ENCODE measurements at places on chromosomes 7 and 10. TPM values are rescaled to one million over a fixed set of nuclear protein-coding genes. Genes with fewer than 3 reads are reported as not detected.

The PNLIP gene
- total RNA-seq = not detected

The ETV1 gene
- total RNA-seq = 31.2 TPM

The NUPR2 gene
- total RNA-seq = not detected

The PRTFDC1 gene
- total RNA-seq = 13.6 TPM

The ZP3 gene
- 3.5 TPM for total RNA-seq

The FAS gene
- total RNA-seq = 0.54 TPM

The CYP2E1 gene
- 0.52 TPM for total RNA-seq

DNA sequence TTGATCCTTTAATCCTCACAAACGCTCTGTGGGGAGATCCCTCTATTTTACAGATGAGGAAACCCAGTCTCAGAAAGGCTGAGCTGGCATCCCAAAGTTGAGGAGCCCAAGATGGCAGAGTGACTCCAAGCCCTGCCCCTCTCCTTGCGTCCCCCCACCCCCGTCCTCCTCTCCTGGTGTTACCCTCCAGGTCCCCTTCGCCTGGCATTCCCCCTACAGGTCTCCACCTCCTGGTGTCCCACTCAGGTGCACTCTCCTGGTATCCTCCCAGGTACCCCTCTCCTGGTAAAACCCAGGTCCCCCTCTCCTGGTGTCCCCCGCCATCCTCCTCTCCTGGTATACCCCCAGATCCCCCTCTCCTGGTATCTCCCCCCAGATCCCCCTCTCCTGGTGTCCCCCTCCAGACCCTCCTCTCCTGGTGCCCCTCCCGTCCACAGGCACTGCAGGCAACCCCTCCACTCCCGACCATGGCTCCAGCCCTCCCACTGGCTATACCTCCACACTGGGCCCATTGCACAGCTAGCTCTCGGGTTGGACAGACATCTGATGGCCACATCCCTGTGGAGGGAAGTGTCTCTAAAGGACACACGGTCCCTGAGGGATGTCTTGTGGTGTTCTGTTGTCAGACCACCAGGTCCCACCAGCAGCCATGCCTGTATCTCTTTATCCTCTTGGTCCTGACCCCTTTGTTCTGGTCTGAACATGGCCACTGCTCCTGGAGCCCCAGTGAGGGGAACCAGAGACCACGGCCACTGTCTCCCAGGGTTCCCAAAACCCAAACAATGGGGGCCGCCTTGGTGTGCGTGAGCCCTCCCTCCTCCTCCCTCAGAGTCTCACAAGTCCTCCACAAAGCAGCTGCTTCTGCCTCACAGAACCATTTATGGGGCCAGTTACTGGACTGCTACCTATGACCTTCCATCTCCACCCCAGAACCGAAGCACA, 37.2 kb downstream of the CALML3 start:
- peak; percentile 34 for DNase-seq
- H3K27ac ChIP-seq = no peak overlapping the region
- no peaks in the 10 kb centered on the region for H3K27me3 ChIP-seq

DNA sequence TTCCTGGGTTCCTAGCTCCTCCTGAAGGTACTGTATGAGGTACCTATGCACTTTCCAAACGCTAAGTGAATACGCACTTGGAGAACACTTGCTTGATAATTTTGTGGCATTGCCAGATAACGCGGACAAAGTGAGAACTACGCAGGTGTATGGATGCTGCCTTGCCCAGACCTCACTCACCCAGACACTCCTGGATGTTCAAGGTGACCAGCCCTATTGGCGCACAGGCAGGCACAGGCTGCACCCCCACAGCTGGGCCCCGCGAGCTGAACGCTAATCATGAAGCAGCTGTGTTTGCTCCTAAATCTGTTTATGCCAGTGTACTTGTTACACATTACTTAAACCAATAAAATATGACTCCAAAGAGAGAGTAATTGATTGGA, 27.3 kb downstream of the DIP2C start:
- no peak for DNase-seq
- no peak overlapping the region for H3K4me3 ChIP-seq
- H3K36me3 ChIP-seq = no peaks in the 10 kb centered on the region
- no peaks in the 10 kb centered on the region for H3K4me1 ChIP-seq
- no peaks in the 10 kb centered on the region for H3K27me3 ChIP-seq
- no peak overlapping the region for H3K27ac ChIP-seq

DNA sequence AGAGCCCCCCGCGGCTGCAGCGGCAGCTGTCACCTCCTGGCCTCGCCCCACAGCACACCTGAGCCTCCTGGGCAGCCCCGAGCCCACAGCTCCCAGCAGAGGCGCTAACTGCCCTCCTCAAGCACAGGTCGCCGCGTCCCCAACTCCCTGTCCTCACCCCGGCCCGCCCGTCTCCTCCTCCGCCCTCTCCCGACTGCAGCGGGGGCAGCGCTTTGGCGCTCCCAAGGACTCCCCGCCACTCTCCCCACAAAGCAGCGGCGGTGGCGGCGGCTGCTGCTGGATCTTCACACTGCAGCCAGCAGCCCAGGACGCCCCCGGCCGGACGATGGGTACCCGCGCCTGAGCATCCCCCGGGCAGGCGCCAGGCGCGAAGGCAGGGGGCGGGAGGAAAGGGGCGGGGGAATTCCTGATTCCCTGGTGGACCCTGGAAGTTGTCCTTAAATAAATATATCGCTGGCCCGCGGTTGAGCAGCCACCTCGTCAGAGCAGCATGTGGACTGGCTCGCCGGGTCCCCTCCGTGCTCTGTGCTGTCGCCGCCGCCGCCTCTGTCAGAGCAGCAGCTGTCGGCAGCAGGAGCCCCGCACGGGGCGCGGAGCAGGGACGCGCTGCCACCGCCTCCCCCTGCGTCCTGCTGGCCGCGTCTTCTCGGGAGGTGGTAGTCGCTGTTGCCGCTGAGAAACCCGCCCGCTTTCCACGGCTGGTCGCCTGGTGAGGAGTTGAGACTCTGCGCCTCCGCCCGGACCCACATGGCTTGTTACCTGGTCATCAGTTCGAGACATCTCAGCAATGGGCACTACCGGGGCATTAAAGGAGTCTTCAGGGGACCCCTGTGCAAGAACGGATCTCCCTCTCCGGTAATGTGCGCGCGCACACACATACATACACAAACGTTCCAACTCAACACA, at the start of gene ZNF804B:
ZNF804B (plus strand) TSS at position 471 of the 906 bp plus-strand sequence; CDS start at position 748, 277 bp downstream.
- H3K4me3 ChIP-seq = peak within 1 kb of the TSS; percentile 76
- H3K4me1 ChIP-seq = peaks cover 5% of the 10 kb centered on the region
- H3K27me3 ChIP-seq = peaks cover 50% of the 10 kb centered on the region
- DNase-seq = peak; percentile 89

GRCh38 chr10:131920693-131921092, 19.9 kb downstream of the PPP2R2D start:
- peak; percentile 26 for DNase-seq
- no peaks in the 10 kb centered on the region for H3K4me1 ChIP-seq
- H3K36me3 ChIP-seq = peaks cover under 1% of the 10 kb centered on the region
- no peak overlapping the region for H3K4me3 ChIP-seq
- no peaks in the 10 kb centered on the region for H3K27me3 ChIP-seq

DNA sequence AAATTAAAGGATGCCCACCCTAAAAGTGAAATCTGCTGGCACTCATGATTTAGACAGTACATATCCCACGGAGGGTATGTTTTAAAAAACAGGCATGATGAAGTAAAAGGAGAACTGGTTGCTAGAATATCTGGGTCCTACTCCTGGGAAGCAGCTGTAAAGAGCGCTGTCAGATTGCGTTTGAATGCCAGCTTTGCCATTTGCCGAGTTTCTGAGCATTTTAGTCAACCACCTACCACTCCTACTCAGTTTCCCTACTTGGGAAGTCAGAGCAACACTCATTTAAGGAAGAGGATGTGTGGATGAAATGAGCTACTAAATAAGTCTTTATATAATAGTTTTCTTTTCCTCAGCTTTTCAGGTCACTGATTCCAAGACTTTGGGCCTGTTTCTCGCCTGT, 1.1 kb upstream of the UMAD1 start:
- H3K27me3 ChIP-seq = no peaks in the 10 kb centered on the region
- peak overlapping the region; percentile 96 for H3K4me3 ChIP-seq
- peaks cover 9% of the 10 kb centered on the region for H3K36me3 ChIP-seq
- no peak overlapping the region for H3K27ac ChIP-seq

DNA sequence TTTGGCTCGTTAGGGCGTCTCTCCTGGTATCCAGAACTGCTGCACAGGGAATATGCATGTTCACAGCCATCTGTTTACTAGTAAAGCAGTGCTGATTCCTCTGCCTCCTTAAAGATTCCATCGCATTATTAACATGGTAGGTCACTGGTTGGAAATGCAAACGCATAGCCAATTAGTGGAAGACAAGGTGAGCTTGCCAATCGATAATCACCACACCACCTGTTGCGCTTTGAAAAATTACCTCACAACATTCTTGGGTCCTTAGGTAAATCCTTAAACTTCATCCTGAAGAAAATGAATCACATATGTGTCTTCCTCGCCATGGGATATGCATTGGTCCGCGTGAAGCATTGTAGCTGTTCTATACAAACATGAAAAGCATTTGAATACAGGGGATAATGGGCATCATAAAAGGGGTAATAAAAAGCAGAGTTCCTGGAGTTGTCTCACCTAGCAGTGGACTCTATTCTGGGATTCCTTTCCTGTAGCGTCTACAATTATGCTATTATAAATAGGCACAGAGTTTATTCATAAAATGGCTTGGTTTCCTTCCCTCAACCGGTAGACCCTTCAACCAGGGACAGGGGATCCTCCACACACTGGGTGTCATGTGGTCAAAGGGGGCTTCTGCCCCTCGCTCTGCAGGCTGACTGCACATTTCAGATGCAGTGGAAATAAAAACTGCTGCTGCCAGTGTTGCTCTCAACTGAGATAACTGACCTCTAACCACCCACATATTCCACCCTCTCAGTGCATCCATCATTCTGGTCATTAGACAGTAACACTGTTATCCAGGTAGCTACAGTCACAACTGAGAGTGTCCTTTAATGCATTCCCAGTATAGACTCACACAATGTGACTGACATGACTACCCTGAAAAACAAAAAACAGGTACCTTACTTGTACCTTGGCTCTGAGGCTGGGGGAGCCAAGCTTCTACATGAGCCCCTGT, 389.2 kb upstream of the NFE2L3 start:
- DNase-seq = no peak
- no peaks in the 10 kb centered on the region for H3K36me3 ChIP-seq
- no peaks in the 10 kb centered on the region for H3K4me1 ChIP-seq
- no peak overlapping the region for H3K27ac ChIP-seq
- no peak overlapping the region for H3K4me3 ChIP-seq

DNA sequence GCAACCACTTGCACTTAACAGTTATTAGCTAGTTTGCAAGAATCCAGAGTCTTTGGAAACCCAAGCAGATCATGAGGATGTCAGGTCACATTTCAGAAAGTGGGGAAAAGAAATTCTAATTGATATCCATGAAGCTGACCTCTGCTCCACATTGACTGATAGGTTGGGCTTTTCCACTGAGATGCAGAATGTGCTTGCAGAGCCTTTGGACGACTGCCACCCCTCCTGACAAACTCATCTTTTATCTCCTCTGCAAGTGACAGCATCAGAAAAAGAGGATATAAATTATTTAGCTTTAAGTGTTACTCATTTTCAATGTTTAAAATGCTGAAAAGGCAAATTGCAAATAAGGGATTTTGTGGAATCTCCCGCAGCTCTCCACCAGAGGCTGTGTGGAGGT, 75.3 kb downstream of the C10orf90 start:
- H3K4me3 ChIP-seq = no peak overlapping the region
- no peak for DNase-seq
- no peaks in the 10 kb centered on the region for H3K36me3 ChIP-seq
- peaks cover 5% of the 10 kb centered on the region for H3K4me1 ChIP-seq
- H3K27ac ChIP-seq = no peak overlapping the region

- H3K36me3 ChIP-seq = no peaks in the 10 kb centered on the region
- DNase-seq = peak; percentile 59
- no peak overlapping the region for H3K4me3 ChIP-seq
- no peak overlapping the region for H3K27ac ChIP-seq
- no peaks in the 10 kb centered on the region for H3K27me3 ChIP-seq
Observed at GRCh38 chr7:107147464-107148393, 21.1 kb upstream of the HBP1 start.
